ENCODE measurements at places on chromosomes 7 and 10.
A peak's percentile ranks its signal among the peaks of the same experiment; 100 is the strongest.

DNA sequence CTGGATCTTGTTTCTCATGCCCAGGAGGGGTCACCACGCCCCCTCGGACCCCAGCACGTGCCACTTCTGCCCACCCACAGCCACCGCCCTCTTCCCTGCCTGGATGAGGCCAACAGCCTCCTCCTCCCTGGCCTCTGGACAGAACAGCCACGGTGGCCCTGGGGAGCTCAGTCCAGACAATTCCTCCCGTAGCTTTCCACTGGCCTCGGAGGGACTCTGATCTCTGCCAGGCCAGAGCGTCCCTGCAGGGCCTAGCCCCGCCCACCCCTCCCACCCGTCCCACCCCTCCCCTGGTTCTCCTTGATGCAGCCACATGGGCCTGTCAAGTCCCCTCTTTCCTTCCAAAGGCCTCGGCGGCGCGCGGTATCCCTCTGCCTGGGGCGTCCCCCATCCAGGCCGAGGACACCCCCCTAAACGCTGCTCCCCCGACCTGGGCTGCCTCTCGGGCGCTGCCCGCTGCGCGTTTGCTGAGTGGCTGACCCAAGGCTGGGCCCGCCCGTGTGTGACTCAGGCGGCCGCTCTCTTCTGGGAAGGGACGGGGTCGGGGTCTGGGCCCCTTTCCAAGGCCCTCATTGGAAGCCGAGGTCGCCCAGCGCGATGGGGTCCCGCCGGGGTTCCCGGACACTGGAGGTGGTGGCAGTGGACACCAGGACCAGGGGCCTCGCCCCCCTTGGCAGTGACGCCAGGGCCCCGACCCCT is 557 bp downstream of the TMEM120A start:
- peak; percentile 45 for DNase-seq

DNA sequence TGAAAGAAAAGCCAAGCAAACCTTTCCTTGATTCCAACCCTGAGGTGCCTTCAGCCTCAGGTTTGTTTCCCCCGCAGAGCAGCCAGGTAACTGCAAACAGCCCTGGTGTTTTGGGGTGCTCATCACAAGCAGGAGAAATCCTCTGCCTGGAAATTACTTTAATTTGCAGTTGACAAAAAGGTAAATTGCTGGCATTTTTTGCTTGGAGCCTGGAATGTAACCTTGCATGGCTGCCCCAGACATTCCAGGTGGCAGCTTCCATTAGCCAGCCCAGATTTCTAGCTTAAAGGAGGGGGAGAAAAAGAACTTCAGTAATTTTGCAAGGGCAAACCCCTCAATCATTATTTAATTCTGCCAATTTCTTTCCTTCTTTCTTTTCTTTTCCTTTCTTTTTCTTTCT is 194.4 kb downstream of the MYOF start:
- no peak for DNase-seq

DNA sequence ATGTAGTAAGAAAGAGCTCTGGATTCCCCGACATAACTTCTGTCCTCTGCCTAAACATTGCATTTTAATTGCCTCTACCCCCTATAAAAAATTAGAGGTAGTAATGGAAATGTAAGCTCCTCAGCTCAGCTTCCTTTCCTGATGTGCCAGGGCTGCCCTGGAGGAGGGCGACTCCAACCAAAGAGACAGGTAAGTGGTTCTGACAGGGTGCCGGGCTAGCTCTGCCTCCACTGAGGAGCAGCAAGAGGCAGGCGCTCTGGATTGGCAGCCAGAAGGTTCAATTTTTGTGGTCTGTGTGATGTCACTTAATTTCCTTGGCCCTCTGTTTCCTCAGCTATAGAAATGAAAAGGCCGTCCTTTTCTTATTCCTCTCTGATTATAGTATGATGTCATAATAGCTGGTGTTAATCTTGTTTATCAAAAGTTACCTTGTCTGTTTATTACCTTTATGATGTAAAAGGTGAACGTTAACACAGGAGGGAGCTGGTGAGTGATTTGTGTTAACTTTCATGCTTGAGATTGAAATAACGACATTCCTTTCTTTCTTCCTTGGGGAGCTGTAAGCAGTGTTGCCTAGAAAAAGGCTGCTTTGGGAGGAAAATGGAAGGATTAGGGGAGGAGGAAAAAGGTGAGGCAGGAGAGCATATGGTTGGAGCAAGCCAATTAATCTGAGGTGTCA is 51.8 kb downstream of the ANLN start:
- no peak for DNase-seq

GRCh38 chr10:133422807-133423771 is 1.3 kb downstream of the SPRN start:
- DNase-seq: no peak

GRCh38 chr7:45657136-45657889 is 83.1 kb downstream of the ADCY1 start:
- no peak for DNase-seq

DNA sequence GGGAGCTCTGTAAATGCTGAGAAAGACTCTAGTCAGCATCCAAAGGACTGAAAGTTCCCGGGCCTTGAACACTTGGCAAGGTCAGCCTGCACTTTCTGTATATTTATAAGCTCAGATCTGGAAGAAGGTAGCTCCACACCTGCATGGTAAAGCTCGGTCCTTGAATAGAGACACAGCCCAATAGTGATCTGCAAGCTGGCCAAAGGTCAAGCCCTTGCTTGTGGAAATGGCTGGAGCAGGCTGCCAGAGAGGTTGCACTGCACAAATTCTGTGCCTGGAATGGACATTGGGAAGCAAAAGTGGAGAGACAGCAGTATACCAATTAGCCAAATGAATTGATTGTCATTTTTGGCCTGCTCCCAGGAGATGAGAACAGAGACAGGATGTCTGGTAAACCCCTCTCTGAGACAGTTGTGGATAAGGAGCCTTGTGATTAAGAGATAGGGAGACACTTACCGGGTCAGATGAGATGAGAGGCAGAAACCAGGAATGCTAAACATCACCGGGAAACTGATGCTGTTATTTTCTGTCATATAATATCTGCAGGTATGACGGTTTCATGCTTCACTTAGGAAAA is 8.0 kb upstream of the FRA10AC1 start:
- DNase-seq: no peak

DNA sequence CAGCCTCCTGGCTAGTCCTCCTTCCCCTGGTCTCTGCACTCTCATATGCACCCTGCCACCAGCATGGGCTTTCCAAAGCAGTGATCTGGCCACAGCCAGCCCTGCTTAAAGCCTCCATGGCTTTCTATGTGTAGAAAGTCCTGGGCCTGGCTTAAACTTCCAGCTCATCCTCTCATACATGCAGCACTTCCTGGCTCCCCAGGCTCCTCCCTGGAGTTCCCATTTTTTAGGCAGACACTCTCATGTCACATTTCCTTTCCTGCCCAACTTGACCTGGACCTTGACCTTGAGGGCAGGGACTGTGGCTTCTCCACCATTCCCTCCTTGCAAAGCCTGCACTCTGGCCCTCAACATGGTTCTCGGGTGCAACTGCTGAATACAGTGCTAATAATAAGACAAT is 79.5 kb downstream of the CHST15 start:
- peak; percentile 39 for DNase-seq

DNA sequence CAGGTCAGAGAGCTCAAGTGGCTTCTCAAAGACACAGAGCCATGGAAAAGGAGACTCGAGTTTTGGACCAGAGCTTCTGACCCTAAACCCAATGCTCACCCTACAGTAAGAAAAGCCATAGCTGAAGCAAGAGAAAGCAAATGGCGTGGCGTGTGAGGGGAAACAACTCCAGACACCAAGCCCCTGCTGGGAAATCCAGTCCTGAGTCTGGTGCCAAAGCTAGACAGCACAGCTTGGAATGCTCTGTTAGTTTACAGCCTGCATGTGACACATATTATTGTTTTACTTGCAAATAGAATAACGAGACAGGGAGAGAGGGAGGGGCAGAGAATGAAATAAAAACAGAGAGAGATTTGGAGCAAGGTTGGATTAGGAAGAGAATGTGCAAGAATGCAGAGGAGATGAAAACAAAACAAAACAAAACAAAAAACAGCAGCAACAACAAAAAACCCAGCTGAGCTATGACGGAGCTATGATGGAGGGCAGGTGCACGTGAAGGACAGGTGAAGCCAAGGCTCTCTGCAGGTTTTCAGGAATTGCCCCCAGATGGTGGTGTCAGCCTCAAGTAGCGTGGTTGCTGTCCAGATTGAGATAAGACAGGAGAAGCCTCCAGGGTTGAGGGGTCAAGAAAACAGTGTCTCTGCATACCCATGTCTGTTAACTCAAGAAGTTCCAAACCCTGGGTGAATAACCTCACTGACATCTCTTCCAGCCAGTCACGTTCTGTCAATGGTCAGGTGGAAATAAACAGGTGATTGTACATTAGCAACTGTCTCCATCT is 69.7 kb upstream of the LRRC18 start:
- DNase-seq: no peak

GRCh38 chr7:1761774-1762173 is 91.7 kb downstream of the ELFN1 start:
- DNase-seq: no peak

GRCh38 chr10:35012781-35013180 is 77.4 kb downstream of the CUL2 start:
- no peak for DNase-seq

DNA sequence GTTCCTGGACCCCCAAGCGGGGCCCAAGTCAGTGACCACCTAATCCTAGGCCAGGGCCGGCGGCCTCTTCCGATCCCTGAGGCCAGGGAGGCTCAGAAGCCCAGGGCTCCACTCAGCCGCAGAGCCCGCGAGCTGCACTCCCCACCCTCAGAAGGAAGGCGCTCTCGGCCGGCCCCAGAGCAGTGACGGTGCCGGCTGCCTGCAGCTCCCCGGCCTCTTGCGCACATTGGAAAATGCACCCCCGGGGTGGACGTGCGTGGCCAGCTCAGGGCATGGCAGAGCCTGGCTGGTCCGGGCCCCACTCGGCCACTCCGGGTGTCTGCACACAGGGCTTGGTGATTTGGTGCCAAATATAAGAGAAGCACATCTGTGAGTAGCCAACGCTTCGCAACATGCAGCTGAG is 269.1 kb downstream of the PTPRN2 start:
- DNase-seq: no peak

DNA sequence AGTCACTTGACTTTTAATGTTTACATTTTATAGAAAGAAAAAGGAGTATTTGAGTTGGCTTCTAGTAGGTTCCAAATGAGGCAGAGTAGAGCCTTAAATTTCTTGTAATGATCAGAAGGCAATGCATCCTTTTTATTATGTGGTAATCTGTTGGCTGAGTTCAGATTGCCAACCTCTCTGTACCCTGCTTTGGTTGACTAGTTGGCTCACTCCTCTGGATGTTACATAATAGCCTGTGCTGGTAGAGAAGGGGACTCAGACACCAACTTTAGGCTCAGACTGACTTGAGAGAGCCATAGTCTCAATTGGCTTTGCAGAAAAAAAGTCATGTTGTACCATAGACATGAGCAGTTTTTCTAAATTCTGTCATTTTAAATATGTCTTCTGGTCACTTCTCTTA is 46.8 kb upstream of the GLCCI1 start:
- no peak for DNase-seq

DNA sequence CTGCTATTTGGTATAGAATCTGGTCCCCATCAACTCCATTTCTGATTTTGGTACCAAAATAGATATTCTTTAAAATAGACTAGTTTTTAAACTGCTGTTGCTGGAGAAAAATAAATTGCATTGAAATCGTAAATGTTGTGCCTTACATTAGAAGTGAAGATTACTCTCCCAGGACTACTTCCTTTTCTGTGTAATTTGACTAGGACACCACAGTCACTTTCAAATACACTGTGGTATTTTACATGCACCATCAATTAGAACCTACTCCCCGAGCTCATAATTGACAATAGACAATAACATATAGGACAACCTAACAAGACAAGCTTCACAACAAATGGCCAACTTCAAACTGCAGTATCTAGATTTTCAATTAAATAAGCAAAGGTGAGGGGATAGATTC is 211.5 kb downstream of the DGKB start:
- DNase-seq: no peak

- DNase-seq: peak; percentile 90
Observed at GRCh38 chr10:113273181-113274163, 279.4 kb upstream of the HABP2 start.

- DNase-seq: no peak
Observed at GRCh38 chr7:123972045-123972444, 47.0 kb downstream of the SPAM1 start.

DNA sequence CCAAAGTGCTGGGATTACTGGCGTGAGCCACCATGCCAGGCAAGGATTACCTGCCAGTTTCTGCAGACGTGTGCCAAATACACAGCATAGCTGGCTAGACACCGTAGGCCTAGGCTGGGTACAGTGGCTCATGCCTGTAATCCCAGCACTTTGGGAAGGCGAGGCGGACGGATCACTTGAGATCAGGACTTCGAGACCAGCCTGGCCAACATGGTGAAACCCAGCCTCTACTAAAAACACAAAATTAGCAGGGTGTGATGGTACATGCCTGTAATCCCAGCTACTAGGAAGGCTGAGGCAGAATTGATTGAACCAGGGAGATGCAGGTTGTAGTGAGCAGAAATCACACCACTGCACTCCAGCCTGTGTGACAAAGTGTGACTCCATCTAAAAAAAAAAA is 868 bp downstream of the RFC2 start:
- DNase-seq: no peak

DNA sequence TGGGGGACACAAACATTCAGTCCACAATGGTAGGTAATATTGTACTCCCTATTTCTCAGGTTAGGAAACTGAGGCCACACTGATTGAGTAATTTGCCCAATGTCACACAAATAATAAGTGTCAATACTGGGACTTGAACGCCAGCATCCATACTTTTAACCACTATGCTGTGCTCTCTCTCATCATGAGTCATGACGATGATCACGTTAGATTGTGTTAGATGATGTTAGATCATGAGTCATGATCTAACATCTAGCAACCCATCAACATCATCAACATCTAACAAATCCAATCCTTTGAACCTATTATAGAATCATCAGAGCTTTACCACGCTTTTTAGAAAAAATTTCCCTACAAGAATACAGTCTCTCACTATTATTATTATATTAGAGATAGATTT is 28.1 kb upstream of the HERPUD2 start:
- DNase-seq: no peak

GRCh38 chr10:5349362-5349761 is 15.4 kb upstream of the UCN3 start:
- no peak for DNase-seq

DNA sequence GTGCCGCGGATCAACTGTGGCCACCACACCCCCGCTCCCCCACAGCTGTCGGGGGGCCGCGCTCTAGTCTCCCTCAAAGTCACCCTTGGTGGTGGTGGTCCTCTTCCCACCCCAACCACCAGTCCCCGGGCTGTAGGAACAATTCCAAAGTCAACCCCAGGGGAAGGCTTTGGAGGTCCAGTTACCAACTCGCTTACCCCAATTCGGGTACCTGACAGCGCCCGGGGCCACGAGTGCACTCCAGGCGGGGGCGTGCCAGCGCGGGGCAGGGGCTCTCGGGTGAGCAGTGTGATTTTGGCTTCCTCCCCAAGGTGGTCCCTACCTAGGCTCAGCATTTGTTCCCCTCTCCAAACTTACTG is 584 bp upstream of the ZMIZ1 start:
- DNase-seq: no peak

GRCh38 chr7:149716007-149716931 is 57.1 kb downstream of the ZNF467 start:
- peak; percentile 69 for DNase-seq
